ENCODE measurements at places on chromosomes 16 and 17. TPM values are rescaled to one million over a fixed set of nuclear protein-coding genes. Genes with fewer than 3 reads are reported as not detected.

- no peak for DNase-seq
Observed at GRCh38 chr17:47820033-47820789, 1.4 kb downstream of the OSBPL7 start.

DNA sequence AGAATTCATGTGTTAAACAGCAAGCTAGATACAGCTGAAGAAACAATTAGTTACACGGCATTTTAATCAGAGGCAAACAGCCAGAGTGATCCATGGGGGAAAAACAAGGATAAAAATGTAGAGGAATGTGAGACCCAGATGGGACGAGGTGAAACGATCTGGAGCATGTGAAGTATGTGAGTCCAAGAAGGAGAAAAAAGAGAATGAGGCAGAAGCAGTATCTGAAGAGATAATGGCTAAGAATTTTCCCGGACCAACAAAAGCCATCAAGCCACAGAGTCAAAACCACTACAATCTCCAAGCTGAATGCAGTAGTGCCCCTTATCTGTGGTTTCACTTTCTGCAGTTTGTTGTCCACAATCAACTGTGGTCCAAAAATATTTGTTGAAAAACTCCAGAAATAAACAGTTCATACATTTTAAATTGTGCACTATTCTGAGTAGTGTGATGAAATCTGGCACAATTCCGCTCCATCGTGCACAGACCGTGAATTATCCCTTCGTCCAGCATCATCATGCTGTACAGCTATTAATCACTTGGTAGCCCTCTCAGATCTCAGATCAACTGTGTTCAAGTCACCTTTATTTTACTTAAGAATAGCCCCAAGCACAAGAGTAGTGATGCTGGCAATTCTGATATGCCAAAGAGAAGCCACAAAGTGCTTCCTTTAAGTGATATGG is 18.8 kb downstream of the MYH10 start:
- no peak for DNase-seq

DNA sequence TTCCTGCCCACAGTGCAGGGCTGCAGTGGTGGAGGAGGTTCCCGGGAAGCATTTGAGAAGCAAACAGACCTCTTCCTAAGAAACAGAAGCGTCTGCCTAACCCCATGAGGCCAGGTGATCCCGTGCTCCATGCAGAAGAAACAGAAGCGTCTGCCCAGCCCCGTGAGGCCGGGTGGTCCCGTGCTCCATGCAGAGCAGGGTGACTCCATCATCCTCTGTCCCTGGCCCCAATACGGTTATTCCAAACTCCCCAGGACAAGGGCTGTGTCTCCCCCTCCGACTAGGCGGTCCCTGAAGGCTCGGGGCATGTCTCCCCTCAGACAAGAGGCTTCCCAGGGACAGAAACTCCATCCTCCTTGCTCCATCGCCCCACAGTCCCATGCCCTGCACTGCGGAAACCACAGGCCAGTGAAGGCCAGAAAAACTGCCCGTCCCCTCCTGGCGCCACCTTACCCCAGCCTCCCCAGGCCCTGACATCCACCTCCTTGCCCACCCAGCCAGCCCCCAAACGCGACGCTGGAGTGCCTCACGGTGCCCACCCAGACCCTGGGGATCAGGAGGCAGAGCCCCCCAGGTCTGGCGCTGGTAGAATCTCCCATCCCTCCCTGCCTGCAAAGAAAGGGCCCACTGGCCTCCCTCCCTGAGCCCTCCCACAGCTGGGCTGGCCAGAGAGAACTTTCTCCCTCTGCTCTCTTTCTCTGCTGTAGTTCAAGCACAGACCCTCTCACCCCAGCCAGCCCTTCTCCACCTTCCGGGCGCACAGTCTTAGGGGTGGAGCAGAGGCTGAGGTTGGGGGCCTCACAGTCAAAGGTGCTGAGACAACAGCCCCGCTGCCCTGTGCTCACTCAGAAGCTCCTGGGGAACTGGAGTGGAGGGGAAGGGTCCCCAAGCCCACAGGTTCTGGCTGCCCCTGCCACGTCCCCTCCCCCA is 30.6 kb upstream of the KRT17 start:
- no peak for DNase-seq

- no peak for DNase-seq
Observed at GRCh38 chr17:6187836-6188235, 117.7 kb downstream of the WSCD1 start.

- DNase-seq: no peak
Observed at GRCh38 chr17:33657181-33657580, 364.1 kb upstream of the ASIC2 start.

- no peak for DNase-seq
Observed at GRCh38 chr17:19386051-19386929, 700 bp downstream of the MFAP4 start.

DNA sequence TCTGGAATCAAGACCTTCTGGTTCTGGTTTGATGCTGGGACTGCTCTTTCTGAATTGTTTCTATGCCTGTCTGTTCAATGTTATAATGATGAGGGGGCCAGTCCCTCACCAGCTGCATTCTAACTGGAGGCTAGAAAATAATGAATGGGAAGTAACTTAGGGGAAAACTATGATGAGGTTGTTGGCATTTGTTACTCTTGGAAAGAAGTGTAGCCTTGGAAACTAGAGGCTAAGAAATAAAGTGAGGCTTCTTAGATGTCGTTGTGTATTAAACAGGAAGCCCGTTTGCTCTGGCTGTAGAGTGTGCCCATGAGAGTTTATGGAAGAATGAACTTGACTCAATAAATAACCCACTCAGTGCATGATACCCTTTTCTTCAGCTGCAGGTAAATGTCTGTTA is 140.8 kb downstream of the PRKCA start:
- DNase-seq: no peak

DNA sequence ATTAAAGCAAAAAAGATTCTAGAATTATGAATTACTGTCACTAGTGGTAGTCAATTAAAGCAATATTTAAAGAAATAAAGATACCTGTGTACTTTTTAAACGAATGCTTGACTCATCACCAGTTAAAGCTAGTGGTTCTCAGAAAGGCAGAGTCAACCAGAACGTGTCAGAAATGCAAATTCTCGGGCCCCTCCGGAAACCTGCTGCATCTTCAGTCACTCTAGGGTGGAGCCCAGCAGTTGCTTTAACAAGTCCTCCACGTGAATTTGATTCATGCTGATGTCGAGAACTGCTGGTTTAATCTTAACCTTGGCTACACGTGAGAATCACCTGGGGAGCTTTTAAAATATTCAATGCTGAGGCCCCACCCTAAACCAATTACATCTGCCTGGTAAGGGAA is 169.8 kb upstream of the SDK2 start:
- no peak for DNase-seq

DNA sequence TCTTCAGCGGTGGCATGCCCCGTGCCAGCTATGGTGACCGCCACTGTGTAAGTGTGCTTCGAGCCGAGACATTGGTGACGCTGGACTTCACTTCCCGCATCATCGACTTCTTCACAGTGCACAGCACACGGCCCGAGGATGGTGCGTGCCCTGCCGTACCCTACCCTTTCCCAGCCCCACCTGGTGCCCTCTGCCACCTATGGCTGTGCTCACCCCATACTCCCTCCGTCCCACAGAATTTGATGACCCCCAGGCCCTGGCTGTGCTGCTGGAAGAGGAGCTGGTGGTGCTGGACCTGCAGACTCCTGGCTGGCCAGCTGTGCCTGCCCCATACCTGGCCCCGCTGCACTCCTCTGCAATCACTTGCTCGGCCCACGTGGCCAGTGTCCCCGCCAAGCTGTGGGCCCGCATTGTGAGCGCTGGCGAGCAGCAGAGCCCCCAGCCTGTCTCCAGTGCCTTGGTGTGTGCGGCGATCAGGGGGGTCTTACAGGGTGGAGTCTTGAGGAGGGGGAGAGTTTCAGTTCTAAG is 9.5 kb downstream of the LLGL1 start:
- no peak for DNase-seq

GRCh38 chr16:85360323-85361277 is 248.3 kb upstream of the CIBAR2 start:
- DNase-seq: no peak

GRCh38 chr16:77789085-77790008 is 983 bp downstream of the VAT1L start:
- no peak for DNase-seq

- DNase-seq: peak; percentile 46
Observed at GRCh38 chr17:78933025-78933958, 8.1 kb upstream of the TIMP2 start.

- DNase-seq: no peak
Observed at GRCh38 chr17:75550139-75550465, 24.6 kb downstream of the LLGL2 start.

DNA sequence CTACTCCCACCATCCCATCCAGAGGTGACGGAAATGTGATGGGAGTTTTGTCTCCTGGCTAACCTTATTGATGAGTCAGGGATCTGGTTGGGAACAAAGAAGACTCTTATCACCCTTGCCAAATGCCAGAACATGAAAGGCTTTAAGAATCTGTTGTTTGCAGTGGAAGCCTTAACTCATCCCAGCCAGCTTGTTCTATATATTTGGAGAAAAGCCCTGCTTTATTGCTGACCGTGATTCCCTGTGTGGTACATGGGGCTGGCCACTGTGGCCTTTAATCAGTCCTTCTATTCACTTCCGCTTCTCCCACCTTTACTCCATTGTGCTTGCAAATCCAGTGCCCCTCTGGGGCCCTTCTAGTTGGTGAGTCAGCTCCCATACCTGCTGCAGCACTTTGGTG is 156.6 kb downstream of the PHKB start:
- no peak for DNase-seq

- no peak for DNase-seq
Observed at GRCh38 chr17:27551701-27552248, 79.2 kb upstream of the LGALS9 start.

- DNase-seq: no peak
Observed at GRCh38 chr16:52141871-52142270, 405.1 kb downstream of the TOX3 start.

DNA sequence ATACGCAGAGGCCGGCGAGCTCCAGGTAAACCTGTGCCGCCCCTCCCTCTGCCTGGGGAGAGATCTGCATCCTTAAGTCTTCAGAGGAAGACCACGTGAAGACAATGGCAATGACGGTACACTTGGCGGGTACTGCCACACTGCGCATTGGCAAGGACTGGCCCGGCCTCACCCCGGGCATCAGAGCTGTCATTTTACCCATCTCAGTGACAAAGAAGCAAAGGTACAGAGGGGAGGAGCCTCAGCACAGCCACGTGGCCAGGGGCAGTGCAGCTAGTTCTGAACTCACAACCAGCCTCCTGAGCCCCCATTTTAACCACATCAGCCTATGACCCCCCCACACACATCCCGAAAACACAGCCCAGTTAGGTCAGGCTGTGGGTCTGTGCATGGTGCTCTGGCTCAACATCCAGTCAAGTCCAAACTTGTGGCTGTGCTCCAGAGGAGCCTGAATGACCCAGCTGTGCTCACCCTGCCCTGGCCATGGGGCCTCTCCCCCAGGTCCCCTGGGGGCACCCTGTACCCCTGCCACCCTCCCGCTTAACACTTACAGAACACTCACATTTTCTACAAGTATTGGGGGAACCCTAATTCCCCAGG is 80.6 kb downstream of the C16orf95 start:
- DNase-seq: no peak

GRCh38 chr17:56948491-56948890 is 12.4 kb downstream of the COIL start:
- no peak for DNase-seq

GRCh38 chr17:42131232-42131631 is 8.6 kb downstream of the HSPB9 start:
- DNase-seq: no peak

- DNase-seq: no peak
Observed at GRCh38 chr16:78443542-78444364, 344.3 kb downstream of the WWOX start.

DNA sequence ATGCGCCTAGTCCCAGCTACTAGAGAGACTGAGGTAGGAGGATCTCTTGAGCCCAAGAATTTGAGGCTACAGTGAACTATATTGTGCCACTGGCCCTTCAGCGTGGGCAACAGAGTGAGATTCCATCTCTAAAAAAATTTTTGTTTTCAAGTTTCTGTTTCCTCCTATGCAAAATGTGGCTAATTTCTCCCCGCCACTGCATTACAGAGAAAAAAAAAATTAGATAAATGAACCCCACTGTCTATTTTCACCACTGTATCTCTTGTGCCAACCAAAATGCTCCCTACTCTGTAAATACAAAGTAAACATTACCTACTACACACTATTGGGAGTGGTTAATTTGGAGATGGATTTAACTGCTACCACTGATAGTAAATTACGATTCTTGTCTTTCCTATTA is 2.0 kb downstream of the MARF1 start:
- no peak for DNase-seq

- no peak for DNase-seq
Observed at GRCh38 chr17:58757162-58757613, 1.5 kb downstream of the PPM1E start.

DNA sequence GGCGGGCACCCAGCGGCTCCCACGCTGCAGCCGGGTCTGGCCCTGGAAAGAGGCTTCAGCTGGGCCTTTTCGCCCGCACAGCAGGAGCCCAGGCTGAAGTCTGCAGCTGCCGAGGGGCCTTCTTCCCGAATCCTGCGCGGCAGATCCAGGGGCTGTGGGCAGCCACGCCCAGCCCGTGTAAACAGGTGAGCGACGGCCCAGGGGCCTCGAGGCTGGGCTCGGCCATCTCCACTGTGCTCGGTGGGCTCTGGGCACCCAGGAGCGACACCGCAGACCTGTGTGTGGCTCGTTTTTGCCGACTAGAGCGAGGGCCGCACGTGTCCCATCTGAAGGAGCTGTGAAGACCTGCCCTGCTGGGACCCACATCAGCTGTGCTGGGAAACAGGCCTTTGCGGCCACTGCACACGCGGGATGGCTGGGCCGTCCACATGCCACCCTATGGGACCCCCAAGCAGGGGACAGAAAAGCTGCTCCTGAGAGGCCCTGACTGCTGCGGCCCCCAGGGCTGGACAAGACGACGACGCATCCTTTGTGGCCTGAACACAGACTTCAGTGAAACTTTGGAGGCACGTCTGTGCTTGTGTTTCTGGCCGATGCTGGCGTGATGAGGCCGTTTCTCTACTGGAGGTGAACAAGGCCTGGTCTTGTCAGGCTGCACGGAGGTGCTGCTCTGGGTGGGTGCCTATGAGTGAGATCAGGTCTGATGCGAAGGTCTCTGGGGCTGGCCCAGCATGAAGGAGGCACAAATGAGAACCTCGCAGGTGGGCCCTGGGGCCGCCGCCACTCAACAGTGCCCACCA is 5.2 kb upstream of the APRT start:
- no peak for DNase-seq

- DNase-seq: no peak
Observed at GRCh38 chr17:50467855-50468303, 801 bp downstream of the CHAD start.

Gene OR2C1
- total RNA-seq: not detected

Gene PIRT
- not detected for total RNA-seq

Gene ST6GALNAC2
- 23.0 TPM for total RNA-seq

Gene B3GNT9
- total RNA-seq: 11.5 TPM

Gene MMP25
- total RNA-seq: 0.67 TPM

Gene RHBDF2
- total RNA-seq: 67.8 TPM

Gene CA4
- total RNA-seq: 1.4 TPM

Gene CHST5
- 0.15 TPM for total RNA-seq

Gene AANAT
- total RNA-seq: not detected

Gene TK1
- 153 TPM for total RNA-seq

Gene SLC35B1
- total RNA-seq: 84.6 TPM

Gene PRDM7
- total RNA-seq: not detected

Gene HAP1
- 11.6 TPM for total RNA-seq

Measured in Panc1 (cell line).